ENCODE measurements at places on chromosomes 1 and 21.

- DNase-seq = no peak
Measured at GRCh38 chr1:41580520-41581172, 96.2 kb upstream of the EDN2 start.

- DNase-seq = no peak
Measured at GRCh38 chr21:15160136-15160535, 95.3 kb upstream of the NRIP1 start.

DNA sequence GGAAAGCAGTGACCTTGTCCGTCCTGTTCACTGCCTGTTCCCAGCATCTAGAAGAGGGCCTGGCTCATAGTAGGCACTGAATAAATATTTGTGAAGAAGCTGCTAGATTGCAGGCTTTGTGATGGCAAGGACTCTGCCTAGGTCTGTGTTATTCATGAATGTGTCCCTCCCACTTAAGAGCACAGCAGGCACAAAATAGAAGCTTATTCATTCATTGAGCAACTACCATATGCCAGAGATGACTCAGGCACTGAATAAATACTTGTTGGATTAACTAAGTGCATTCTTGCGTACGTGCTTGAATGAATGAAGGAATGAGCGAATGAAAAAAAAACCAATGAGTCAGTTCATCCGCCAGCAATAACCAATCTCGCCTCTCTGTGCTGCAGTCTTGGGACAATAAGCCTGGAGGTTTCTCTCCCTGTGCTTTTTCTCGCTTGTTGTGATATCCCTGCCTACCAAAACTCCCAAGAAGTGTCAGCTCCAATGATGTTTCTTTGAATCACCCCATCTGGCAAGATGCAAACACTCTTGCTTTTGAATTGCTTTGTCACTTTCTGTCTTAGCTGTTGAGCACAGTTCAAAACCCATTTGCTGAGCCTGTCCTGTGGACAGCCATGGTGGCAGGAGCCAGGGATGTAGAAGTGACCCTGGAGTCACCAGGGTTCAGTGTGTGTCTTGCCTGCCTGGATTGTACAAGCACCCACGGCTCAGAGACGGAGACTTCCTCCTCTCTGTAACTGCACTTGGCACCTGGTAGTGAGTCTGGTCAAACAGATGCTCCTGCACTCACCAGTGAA lies 143.9 kb downstream of the KAZN start:
- no peak for DNase-seq

DNA sequence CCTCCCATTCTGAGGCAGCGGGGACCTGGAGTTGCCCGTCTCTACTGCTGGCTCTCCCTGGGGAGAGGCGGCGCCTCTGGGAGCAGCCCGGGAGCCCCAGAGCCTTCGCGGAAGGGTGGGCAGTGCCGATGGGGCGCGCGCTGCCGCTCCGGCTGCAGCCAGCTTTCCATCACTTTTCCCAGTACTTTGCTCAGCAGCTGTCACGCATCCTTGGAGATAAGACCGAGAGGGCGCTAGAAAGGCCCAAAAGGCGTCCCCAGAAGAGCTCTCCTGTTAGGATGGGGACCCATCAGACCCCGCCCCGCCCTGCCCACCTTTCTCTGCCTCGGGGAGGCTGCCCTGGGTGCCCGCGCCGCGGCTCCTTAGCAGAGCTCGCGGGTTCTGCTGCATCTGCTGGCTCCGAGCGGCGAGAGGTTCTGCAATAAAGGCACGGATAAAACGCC lies 534 bp downstream of the KCNH1 start:
- DNase-seq = no peak

GRCh38 chr21:17921579-17922530 lies 102.7 kb upstream of the C21orf91 start:
- DNase-seq = no peak

- no peak for DNase-seq
Measured at GRCh38 chr1:210222340-210223006, 10.1 kb upstream of the SERTAD4 start.

DNA sequence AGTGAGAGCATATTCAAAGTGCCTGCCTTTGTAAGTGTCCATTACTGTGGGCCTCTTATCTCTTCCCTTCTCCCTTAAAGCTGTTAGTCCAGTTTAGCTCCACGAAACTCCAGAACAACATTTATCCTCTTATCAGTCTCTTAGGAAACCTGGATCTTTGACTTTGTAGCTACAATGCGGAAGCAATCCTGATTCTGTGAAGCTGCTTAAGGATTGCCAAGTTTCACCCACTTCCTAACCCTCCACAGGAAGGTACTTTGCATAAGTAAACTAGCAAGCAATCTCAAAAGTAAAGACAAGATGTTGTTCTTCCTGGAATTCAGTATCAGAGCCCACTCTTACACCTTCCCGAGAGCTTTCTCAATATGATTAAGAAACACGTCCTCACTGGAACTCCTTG lies 164.9 kb upstream of the USP25 start:
- DNase-seq = no peak

- peak; percentile 26 for DNase-seq
Measured at GRCh38 chr1:151457911-151458801, 1.1 kb downstream of the POGZ start.

DNA sequence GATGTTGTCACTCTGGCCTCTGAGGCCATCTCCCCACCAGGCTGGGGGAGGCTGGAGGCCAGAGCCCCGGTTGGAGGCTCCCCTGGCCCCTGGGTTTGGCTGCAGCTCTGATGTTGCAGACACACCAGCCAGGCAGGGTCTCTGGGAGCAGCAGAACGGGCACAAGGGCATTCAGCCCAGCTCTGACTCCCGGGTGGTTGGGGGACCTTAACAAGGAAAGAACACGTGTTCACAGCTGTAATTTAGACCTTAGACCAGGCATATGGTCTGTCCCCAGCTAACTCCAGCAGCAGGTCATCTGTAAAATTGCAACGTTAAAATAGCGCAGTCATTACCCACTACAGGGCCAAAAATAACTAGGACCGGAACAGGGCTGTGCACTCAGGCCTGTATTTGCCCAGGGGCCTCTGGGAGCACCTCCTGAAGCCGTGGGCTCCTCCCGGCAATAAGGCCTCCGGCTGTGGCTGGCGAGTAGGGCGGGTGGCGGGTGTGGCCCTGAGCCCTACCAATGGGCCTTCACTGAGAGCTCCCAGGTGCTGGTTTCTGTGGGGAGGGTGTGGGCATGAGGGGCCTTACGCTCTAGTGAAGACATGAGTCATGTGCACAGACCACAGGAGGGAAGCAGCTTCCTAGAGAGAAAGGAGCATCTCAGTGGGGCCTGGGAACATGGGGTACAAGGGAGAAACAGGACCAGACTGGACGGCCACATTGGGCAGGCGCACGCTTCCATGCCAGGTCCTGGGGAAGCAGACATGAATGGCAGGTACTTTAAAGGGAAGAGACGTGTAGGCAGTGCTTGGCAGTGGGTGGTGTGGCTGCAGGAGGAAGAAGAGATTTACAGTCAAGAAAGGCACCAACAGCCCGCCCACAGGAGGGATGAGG lies 6.1 kb downstream of the LDLRAP1 start:
- peak; percentile 54 for DNase-seq

- no peak for DNase-seq
Measured at GRCh38 chr21:14541841-14542490, 4.1 kb downstream of the SAMSN1 start.

DNA sequence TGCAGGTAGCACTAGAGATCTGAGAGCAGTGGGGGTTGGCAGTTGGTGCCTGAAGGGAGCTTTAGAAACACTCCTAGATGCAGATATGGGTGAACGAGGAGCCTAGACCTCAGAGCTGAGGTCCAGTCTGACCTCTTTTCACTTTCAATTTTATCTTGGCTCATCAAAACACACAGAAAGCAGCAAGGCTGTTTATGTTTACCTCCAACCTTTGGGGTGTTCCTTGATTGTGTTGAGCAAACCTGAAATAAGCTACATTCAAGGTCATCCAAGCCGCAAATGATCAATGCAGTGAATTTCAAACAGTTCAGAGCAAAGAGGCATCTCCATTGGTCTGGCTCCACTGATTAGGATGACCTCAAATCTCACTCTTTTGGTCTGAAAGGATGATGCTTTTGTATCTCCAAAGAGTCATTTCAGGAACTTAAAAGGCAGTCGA lies 1.3 kb downstream of the LY9 start:
- DNase-seq = no peak

GRCh38 chr1:158422212-158422611 lies 3.8 kb downstream of the OR10K2 start:
- DNase-seq = no peak

DNA sequence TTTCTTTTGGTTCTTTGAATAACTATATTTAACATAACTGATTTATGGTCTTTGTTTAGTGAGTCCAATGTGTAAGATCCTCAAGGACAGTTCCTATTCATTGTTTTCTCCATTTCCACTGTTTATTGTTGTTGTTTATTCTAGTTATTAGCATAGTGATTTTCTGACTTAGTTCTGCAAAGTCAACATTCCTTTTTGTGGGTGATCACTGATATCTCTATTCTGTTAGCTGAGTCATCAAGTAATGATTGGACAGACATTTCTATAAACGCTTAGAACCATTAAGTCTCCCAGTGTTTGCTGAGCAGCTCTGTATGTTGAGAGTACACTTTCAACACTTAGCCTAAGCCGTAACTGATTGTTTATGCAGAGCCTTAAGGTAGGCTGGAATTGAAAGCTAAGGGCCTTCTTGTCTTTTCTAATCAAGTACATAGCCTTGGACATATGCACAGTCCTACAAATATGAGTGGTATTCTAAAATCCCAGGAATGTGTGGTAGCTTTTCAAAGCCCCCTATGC lies 87.1 kb downstream of the SLC5A9 start:
- DNase-seq = no peak

DNA sequence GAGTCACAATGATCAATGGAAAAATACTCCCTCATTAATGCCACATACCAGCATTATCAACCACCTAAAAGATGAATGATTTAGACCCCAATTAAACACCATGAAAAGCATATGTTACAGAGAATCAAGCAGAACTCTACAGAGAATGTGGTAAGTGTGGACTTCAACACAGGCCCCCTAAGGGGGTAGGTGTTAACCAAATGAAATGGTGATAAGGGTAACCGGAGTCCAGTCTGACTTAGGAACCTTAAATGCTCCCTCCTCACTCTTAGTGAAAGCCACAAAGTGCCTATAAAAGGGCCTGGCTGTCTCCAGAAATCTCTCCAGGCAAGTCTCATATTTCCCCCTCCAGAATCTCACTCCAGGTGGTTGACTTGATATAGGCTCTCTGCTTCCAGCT lies 149.2 kb upstream of the FOXD3 start:
- DNase-seq = no peak

GRCh38 chr21:45736690-45737484 lies 93.4 kb downstream of the PCBP3 start:
- DNase-seq = no peak

GRCh38 chr1:42176902-42177519 lies 12.5 kb upstream of the GUCA2A start:
- DNase-seq = no peak

GRCh38 chr1:210883821-210884220 lies 250.1 kb downstream of the KCNH1 start:
- DNase-seq = no peak

DNA sequence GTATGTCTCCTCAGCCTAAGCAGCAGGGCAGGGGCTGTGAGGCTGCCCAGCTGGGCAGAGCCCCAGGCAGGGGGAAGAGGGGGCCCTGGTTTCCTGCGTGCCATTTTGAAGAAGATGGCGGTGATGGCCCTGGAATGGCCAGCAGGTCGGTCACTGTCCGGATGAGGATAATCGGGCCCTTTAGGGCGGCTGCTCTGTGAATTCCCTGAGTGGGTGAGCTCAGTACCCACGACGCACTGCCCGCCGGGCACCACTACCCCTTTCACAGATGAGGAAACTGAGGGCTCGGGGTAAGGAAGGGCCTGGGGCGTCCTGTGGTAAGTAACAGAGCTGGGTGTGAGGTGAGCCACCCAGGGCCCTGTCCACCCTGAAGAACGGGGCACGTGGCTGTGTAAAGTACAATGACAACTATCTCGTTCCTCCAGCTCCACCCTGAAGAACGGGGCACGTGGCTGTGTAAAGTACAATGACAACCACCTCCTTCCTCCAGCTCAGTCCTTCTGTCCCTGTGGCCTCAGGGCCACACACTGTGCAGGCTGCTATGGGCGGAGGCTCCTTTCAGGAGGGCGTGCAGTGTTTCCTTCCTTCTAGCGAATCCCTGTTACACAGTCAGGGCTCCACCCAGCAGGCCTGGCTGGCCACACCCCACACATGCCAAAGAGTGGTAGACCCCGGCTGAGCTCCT lies 23.2 kb downstream of the ITGB2 start:
- no peak for DNase-seq

GRCh38 chr1:107933736-107934135 lies 31.2 kb downstream of the VAV3 start:
- DNase-seq = no peak

- DNase-seq = no peak
Measured at GRCh38 chr1:50157306-50157941, 48.7 kb downstream of the ELAVL4 start.

DNA sequence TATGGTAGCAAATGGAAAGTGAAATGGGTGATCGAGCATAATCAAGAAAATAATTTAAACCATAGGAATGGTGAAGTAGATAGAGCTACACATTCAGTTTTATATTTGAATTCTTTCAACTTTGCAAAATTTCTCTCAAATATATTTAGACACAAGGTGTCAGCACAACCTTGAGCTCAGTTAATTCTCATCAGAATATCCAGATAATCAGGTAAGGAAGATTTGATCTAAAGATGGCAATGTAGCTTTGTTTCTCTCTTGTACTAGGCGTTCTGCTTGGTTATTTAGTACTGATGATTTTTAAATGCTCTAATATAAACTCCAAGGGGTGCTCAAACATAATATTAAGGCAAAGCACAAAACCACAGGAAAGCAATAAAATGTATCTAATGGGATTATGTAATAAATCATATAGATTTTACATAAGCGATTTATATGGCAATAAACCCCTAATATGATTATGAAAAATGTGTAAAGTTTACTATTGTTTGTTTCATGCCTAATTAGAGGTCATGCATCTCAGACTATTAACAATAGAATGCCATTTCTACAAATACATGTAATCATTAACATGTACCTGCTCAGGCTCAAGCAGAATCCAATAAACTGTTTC lies 32.4 kb upstream of the SERTAD4 start:
- no peak for DNase-seq

DNA sequence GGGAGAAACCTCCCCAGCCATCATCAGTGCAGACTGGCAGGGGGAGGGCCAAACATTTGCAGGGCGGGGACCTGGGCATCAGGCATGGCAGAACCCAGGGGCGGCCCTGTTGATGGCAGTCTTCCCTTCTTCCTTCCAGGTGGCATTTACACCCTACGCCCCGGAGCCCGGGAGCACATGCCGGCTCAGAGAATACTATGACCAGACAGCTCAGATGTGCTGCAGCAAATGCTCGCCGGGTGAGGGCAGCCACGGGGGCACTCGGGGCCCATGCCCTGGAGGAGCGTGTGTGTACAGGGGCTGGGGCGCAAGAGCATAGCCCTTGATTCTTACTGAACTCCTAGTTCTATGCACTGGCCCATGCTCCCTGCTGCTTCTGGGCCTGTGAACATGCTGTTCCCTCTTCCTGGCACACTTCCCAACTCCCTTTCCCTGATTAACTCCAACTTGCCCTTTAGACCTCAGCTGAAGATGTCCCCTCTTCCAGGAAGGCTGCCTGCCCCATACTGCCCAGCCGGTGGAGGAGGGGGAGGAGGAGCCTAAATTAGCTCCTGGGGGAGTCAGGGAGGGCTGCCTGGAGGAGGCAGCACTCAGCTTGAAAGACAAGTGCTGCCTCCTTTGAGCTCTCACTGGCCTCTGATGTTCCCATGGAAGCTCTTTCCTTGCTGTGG lies 22.0 kb downstream of the TNFRSF1B start:
- DNase-seq = no peak
